ENCODE measurements at places on chromosomes 11 and 22.
A peak's percentile ranks its signal among the peaks of the same experiment; 100 is the strongest.

DNA sequence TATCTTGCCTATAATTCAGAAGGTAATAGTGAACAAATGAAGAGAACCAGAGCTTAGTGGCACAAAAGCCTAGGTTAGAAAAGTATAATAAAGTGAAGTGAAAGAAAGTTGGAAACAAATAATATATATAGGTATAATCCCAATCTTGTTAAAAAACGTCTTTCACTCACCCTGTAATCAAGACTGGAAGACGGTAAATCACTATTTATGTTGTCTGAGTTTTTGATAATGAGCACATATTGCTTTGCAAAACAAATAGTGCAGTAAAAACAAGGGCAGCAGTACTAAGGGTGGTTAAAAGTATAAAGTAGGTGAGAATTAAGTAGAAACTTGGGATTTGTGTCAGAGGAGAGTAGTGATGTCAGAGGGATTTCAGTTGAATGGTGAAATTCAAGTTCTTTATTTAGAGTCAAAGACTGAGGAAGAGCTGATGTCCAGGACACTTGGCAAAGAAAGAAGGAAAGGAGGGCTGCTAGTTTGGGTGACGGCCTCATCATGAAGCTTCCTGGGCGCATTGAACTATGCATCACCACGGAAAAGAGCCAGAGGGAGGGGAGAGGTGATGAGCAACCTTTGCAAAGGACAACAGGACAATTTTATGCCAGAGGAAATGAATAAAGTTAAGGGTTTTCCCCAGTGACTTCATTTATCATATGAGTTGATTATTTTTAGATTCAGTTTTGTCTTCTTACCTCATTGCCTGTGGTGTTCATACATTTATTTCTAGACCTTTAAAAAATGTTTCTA lies 11.4 kb downstream of the NCAM1 start:
- DNase-seq, result no peak

GRCh38 chr11:112931703-112932102 lies 29.5 kb upstream of the NCAM1 start:
- DNase-seq, result no peak

DNA sequence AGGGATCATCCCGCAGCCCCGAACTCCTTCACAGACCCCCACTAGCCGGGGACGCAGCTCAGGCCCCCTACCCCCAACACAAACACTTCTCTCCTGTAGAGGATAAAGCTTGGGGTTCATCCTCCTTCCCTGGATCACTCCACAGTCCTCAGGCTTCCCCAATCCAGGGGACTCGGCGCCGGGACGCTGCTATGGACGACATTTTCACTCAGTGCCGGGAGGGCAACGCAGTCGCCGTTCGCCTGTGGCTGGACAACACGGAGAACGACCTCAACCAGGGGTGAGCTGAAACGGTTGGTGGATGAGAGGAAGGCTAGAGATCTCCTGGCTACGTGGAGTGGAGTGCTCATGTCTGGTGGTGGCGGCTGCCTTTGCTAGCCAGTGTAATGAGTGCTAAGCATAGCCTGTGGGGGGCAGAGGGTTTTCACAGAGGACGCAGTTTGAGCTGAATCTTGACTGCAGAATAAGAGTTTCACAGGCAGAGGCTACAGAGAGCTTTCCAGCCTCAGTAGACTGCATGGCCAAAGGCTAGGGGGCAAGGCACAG lies 580 bp downstream of the ILK start:
- peak; percentile 81 for DNase-seq

DNA sequence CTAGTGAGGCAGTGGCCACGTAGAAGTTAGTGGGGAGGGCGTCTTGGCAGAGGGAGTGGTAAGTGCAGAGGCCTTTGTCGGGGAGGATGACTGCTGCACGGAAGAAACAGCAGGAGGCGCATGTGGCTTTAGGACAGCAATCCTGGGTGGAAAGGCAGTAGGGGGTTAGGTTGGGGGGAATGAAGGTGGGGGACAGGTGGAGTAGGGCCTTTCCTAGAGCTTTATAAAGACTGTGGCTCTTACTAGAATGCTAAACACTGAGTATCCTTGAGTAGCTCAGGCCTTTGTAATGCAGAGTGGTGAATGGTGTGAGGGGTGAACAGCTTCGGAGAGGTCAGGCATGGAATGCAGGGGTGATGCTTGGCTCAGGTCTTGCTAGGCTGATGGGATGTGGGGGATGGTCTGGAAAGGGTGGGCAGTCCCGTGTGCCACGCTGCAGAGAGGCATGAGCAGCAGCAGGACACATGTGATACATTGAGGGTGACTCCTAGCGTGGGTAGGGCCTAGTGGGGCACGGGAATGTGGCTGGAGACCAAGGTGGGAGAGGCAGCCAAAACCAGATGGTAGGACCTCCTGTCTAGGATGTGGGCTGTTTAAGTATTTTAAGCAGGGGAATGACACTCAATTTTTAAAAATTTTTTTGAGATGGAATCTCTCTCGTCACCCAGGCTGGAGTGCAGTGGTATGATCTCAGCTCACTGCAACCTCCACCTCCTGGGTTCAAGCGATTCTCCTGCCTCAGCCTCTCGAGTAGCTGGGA lies 19.2 kb downstream of the AP2A2 start:
- DNase-seq, result peak; percentile 41

DNA sequence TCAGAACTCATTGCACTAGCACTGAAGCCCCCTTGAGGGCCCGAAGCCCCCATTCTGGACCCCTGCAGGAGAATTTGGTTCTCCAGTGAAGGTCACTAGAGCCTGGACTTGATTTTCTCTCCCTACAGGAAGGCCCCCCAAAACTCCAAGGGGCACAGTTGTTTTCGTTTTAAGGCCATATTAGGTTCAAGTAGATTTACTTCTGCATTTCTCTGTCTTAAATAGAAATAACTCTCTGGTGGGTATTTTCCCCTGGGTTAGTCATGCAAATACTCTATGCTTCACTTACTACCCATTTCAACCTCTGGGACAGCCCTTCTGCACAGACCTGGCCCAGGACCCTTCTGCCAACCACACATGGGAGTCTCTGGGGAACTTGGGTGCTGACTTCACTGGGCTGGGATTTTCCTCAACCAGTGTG lies 41.6 kb downstream of the WEE1 start:
- peak; percentile 28 for DNase-seq

- DNase-seq, result no peak
These were observed 37.8 kb downstream of the MUC5B start for GRCh38 chr11:1260620-1261019.

GRCh38 chr11:71537537-71537936 lies 288 bp upstream of the KRTAP5-8 start:
- DNase-seq, result no peak

DNA sequence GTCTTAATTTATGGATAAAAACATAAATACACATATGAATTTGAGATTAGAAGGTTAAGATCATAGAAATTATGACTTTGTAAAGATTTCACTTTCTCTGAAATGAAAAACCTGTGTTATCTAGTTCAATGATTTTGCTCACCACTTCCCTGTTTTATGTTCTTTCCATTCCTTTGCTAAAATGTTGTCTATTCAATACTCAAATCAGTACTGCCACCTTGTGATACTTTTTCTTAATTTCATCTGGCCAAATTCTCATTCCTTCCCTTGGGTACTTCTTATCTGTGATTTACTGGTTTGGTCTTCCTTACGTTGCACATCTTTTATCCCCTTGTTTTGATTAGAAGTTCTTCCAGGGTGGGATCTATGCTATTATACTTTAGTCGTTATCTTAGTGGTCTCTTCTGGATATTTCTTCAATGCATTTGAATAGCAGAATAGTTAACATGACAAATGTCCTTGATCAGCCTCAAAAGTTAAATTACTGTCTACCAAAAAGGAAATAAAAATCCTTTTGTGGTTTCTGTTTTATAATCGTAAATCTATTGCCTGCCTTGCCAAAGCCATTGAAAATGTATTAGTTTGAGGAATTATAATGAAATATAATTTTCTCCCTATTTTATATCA lies 197.0 kb downstream of the PGR start:
- peak; percentile 55 for DNase-seq

GRCh38 chr22:48575618-48576332 lies 1251.9 kb downstream of the BRD1 start:
- no peak for DNase-seq

DNA sequence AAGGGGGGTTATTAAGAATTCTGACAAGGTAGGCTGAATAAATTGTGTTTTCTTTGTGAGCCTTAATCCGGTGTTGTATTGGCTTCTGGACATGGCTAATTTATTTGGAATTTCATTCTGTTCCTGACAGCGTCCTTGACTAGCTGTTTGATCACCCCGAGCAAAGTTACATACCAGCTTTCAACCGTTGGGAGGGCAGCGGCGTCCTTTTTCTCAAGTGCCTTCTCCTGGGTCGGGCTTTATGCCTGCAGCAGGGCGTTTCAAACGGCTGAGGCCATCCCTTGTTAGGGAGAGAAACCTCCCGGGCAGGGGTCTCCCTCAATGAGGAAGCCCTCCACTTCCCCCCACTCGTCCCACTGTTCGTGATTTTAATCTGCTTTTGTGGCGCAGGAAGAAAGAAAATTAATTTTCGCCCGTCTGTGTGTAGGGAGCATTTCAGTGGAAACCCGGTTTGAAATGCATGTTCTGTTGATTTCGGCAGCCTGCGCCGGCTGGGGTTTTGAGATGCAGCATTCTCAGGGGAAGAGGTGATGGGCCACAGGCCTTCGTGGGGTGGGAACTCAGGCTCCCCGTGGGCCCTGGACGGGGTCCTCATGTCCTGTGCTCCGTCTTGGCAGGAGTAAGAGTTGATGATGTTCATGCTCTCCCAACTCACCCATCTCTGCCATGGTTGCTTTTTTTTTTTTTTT lies 2.9 kb upstream of the SMIM38 start:
- peak; percentile 67 for DNase-seq

DNA sequence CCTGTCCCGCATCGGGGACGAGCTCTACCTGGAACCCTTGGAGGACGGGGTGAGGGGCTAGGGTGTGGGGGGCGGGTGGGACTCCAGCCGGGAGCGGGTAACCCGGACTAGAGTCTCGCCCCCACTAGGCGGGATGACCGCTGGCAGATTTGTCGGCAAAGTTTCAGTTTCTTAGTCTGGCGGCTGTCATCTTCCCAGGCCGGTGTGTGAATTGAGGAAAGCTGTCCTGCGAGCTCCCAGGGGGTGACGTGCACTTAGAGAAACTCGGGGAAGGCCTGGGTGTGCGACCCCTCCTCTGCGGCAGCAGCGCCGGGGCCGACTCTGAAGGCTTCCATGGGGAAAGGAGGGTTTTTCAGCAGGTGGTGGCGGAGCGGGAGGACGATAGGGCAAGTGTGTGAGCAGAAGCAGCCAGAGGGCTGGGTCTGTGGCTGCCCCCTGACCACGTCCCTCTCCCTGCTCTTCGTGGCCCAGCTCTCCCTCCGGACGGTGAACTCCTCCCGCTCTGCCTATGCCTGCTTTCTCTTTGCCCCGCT lies 463 bp downstream of the RAD9A start:
- no peak for DNase-seq

GRCh38 chr11:78560826-78561484 lies 13.7 kb downstream of the NARS2 start:
- DNase-seq, result peak; percentile 26

DNA sequence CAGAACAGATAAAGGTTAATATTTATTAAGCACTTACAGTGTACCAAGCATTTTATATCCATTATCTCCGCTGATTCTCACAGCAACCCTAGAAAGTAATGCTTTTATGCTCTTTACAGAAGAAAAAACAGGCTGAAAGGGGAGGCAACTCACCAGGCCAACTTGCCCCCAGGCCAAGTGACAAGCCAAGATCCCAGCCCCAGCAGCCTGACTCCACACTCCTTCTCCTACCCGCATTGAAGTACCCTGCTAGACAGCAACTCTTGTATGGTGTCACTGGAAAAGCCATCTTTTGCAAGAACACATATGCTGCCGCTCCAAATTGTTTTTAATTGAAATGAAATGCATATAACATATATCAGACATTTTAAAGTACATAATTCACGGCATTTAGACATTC lies 25.6 kb downstream of the SMCO4 start:
- no peak for DNase-seq

- no peak for DNase-seq
These were observed 74.3 kb downstream of the GRAMD1B start for GRCh38 chr11:123504401-123504800.

- DNase-seq, result no peak
These were observed 223.8 kb upstream of the DDI1 start for GRCh38 chr11:103812680-103813079.

GRCh38 chr11:92045301-92045700 lies 179.3 kb upstream of the FAT3 start:
- no peak for DNase-seq

- no peak for DNase-seq
These were observed 16.2 kb downstream of the ATG2A start for GRCh38 chr11:64900774-64901173.

- no peak for DNase-seq
These were observed 123.4 kb downstream of the CTTN start for GRCh38 chr11:70521475-70522308.

- no peak for DNase-seq
These were observed 27.0 kb downstream of the ART5 start for GRCh38 chr11:3614742-3615171.

- no peak for DNase-seq
These were observed 45.2 kb downstream of the ALX4 start for GRCh38 chr11:44264761-44265160.

- no peak for DNase-seq
These were observed 11.9 kb downstream of the SBF2 start for GRCh38 chr11:10282117-10282516.

GRCh38 chr11:125102025-125102424 lies 9.4 kb downstream of the TMEM218 start:
- no peak for DNase-seq

DNA sequence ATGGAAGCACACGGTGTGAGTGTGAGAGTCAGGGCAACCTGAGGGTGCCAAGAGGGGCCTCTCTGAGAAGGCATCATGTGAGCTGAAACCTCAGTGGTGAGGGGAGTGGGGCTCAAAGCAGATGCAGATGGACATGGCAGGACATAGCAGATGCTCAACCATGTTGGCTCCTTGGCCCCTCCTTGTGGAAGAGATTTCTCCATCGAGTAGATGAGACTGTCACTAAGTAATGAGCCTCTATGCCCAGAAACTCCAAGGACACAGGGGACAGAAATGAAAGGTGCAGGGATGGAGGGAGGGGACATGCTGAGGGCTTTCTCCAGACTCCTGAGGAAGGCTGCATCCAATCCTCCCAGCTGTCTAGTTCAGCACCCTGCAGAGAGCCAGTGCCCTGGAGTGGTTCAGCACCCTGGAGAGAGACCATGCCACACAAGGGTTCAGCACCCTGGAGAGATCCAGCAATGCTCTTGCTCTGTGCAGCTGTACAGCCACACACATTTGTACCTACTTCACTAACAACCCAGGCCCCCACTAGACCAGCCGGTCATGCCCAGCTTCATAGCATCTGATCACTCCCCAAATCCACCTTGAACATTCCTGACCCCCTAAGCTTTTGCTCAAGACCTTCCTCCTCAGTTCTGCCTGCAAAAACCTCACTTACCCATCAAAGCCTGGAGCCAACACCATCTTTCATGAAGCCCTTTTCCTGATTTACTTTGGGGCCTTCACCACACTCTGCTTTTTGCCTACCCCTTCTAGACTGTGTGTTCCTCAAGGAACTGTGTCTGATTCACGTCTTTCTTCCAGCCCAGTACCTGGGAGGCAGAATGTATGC lies 252.0 kb downstream of the CTTN start:
- DNase-seq, result peak; percentile 93

Data from astrocyte of the hippocampus (primary cell).